A673 (cell line): ENCODE measurements at places on chromosomes 2 and 18. TPM values are rescaled to one million over a fixed set of nuclear protein-coding genes. Genes with fewer than 3 reads are reported as not detected.
A peak's percentile ranks its signal among the peaks of the same experiment; 100 is the strongest.

- H3K27me3 ChIP-seq: no peaks in the 10 kb centered on the region
- no peak overlapping the region for H3K4me3 ChIP-seq
- H3K36me3 ChIP-seq: no peaks in the 10 kb centered on the region
- no peaks in the 10 kb centered on the region for H3K4me1 ChIP-seq
- H3K27ac ChIP-seq: no peak overlapping the region
Measured at GRCh38 chr2:183105402-183106134, 18.7 kb upstream of the NUP35 start.

- H3K36me3 ChIP-seq: no peaks in the 10 kb centered on the region
- H3K4me3 ChIP-seq: no peak overlapping the region
- DNase-seq: no peak
- no peaks in the 10 kb centered on the region for H3K27me3 ChIP-seq
- no peak overlapping the region for H3K27ac ChIP-seq
- H3K4me1 ChIP-seq: no peaks in the 10 kb centered on the region
Measured at GRCh38 chr2:154886316-154886715, 187.8 kb downstream of the KCNJ3 start.

- H3K27ac ChIP-seq: no peak overlapping the region
- peaks cover 6% of the 10 kb centered on the region for H3K36me3 ChIP-seq
- DNase-seq: no peak
Measured at GRCh38 chr2:47888581-47889280, 17.6 kb downstream of the FBXO11 start.

DNA sequence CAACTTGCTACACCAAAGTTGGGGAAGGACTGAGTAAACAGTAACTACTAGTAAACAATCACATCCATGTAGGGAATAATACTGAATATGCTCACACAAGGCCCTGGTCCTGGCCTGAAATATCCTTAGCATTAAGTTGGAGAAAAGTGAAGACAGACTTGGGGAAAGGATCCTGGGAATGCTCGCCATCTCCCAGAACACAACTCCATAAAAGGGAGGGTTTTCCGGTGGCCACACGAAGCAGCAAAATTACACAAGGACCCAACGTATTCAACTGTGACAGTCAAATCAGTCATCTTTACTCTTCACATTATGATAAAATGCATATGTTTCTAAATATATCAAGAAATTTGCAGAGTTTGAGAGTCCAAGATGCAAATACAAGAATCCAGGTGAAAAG is 7.3 kb downstream of the NEMP2 start:
- no peaks in the 10 kb centered on the region for H3K36me3 ChIP-seq
- DNase-seq: no peak
- H3K4me1 ChIP-seq: peaks cover 16% of the 10 kb centered on the region
- no peak overlapping the region for H3K4me3 ChIP-seq

GRCh38 chr2:177952151-177952550 is 120.4 kb downstream of the PDE11A start:
- H3K27ac ChIP-seq: no peak overlapping the region
- H3K36me3 ChIP-seq: no peaks in the 10 kb centered on the region
- no peak overlapping the region for H3K4me3 ChIP-seq
- no peaks in the 10 kb centered on the region for H3K27me3 ChIP-seq
- no peaks in the 10 kb centered on the region for H3K4me1 ChIP-seq

DNA sequence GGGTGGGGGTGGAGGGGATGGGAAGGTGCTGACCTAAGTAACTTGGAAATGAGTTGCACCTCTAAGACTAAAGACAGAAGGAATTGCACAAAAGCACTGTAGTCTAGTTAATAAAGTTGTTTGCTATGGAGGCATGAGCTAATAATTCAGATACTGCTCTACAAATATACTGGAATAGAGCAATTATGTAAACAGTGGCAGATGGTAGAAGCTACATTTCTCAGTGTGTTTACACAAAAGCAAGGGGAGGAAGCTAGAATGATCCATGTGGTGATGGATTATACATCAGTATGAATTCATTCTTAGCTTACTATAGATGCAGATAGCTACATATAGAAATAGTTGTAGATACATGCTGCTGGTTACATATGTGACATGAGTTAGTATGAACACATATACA is 27.6 kb upstream of the UBE2F start:
- no peak overlapping the region for H3K27ac ChIP-seq
- H3K36me3 ChIP-seq: no peaks in the 10 kb centered on the region

Gene ANKAR
- total RNA-seq: 3.5 and 4.5 TPM in 2 replicates

Gene DUSP19
- total RNA-seq: 5.2 and 6.4 TPM in 2 replicates

Gene SH3BP4
- total RNA-seq: 19.5 and 19.9 TPM in 2 replicates

- DNase-seq: peak; percentile 64
- H3K4me3 ChIP-seq: no peak overlapping the region
- H3K36me3 ChIP-seq: no peaks in the 10 kb centered on the region
Measured at GRCh38 chr2:219511547-219512325, 2.5 kb upstream of the ASIC4 start.

Gene CPO
- not detected in 2 replicates for total RNA-seq

Gene COL4A3
- not detected in 2 replicates for total RNA-seq

Gene UGP2
- total RNA-seq: 60.3 and 70.4 TPM in 2 replicates

GRCh38 chr2:47218066-47218581 is 63.0 kb upstream of the STPG4 start:
- H3K36me3 ChIP-seq: no peaks in the 10 kb centered on the region
- no peak overlapping the region for H3K4me3 ChIP-seq
- no peak for DNase-seq
- H3K27me3 ChIP-seq: no peaks in the 10 kb centered on the region
- H3K27ac ChIP-seq: no peak overlapping the region
- H3K4me1 ChIP-seq: no peaks in the 10 kb centered on the region

DNA sequence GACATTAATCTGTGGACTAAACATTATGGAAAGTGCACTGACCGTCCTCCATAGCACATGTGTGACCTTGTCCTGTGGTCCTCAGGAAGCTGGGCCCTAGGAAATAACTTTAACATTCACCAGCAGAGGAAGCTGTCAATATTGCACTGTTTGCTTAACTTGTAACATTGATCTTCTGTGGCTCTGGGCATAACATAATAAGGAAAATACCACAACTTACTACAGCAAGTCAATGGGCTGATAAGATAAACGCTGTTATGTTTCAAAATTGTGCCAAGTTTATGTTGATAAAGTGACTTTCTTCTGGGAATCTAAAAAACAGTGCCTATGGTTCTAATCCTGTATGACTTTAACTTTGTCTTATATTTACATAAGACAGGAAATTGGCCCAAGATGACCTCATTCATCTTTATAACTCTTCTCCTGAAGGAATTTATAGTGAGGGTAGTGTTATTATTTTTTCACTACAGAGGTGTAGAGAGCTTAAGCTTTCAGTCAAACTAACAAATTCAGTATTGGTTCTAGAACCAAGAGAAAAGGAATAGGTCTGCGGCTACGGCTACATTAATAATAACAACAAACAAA is 113.7 kb upstream of the MAP4K3 start:
- no peak for DNase-seq
- H3K27ac ChIP-seq: no peak overlapping the region
- no peaks in the 10 kb centered on the region for H3K4me1 ChIP-seq
- no peaks in the 10 kb centered on the region for H3K36me3 ChIP-seq
- H3K27me3 ChIP-seq: no peaks in the 10 kb centered on the region

GRCh38 chr2:201203916-201204654 is 21.1 kb downstream of the CASP10 start:
- H3K27me3 ChIP-seq: no peaks in the 10 kb centered on the region
- no peak overlapping the region for H3K4me3 ChIP-seq
- DNase-seq: peak; percentile 68
- no peaks in the 10 kb centered on the region for H3K36me3 ChIP-seq

Gene SLC23A3
- 1.9 and 2.2 TPM in 2 replicates for total RNA-seq

DNA sequence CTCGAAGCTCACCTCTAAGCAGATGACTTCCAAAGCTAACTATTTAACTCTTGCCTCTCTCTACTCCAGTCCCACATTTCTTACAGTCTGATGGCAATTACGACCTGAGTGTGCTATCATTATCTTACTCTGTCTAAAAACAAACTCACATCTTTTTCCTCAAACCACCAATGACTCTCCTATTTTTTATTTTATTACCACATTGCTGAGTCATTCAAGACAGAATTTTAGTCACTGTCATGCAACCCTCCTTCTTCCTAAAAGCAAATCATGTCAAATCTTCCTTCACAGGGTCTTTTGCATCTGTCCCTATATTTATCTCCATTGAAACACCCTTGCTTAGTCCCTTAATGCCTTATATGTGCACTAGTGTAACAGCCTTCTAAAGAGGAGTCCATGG is 34.6 kb upstream of the C2orf15 start:
- H3K27ac ChIP-seq: no peak overlapping the region
- no peaks in the 10 kb centered on the region for H3K36me3 ChIP-seq
- no peak for DNase-seq
- peaks cover 3% of the 10 kb centered on the region for H3K27me3 ChIP-seq
- H3K4me1 ChIP-seq: no peaks in the 10 kb centered on the region

DNA sequence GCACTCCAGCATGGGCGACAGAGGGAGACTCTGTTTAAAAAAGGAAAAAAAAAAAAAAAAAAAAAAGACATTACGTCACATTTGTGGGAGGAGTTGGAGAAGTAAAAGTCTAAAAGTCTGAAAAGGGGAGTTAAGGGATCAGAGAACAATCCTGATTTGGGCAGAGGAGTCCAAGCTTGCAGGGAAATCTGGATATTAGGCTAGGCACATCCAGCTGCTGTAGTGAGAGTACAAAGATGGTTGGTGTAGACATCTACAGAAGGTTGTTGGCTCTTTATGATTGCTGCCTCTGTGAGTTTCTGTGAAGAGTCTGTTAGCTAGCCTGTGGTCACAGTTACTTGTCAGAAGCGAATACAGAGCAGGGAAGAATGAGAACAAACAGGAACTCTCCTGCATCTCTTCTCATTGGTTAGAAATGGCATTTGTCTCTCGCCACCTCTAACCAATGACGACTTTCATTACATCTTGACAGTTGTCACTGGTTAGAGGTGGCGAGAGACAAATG is 3.3 kb upstream of the OSBPL6 start:
- no peaks in the 10 kb centered on the region for H3K27me3 ChIP-seq
- no peak overlapping the region for H3K4me3 ChIP-seq
- DNase-seq: peak; percentile 35

- H3K4me3 ChIP-seq: no peak overlapping the region
- H3K27ac ChIP-seq: no peak overlapping the region
- no peaks in the 10 kb centered on the region for H3K27me3 ChIP-seq
- H3K36me3 ChIP-seq: no peaks in the 10 kb centered on the region
- no peak for DNase-seq
Measured at GRCh38 chr18:12751891-12752290, 49.0 kb downstream of the PSMG2 start.

Gene CLK1
- 69.6 and 73.3 TPM in 2 replicates for total RNA-seq

- H3K4me3 ChIP-seq: no peak overlapping the region
- peak; percentile 16 for DNase-seq
- H3K27me3 ChIP-seq: no peaks in the 10 kb centered on the region
- no peaks in the 10 kb centered on the region for H3K4me1 ChIP-seq
- no peaks in the 10 kb centered on the region for H3K36me3 ChIP-seq
Measured at GRCh38 chr18:33751613-33752221, 173.7 kb downstream of the ASXL3 start.

DNA sequence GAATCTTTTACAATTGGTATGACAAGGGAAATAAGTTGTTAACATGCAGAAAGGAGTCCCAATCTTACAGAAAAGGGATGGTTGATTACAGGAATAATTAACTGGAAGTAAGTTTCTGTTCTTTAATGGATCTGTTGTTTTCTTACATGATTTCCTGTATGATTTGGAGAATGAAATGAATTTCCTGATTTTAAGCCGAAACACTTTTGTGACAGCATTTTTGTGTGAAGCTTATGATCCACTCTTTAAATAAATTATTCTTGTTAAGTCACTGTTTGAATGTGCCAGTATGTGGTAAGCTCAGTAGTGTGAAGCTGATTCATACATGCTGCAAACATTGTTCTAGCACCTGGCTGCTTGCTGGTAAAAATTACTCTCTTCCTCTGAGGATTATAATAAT is 516.2 kb downstream of the DCDC2C start:
- H3K4me3 ChIP-seq: no peak overlapping the region
- H3K36me3 ChIP-seq: no peaks in the 10 kb centered on the region
- peaks cover 39% of the 10 kb centered on the region for H3K4me1 ChIP-seq
- H3K27ac ChIP-seq: peak overlapping the region; percentile 74
- H3K27me3 ChIP-seq: no peaks in the 10 kb centered on the region

- DNase-seq: no peak
- H3K4me3 ChIP-seq: no peak overlapping the region
- H3K4me1 ChIP-seq: peaks cover 4% of the 10 kb centered on the region
- no peaks in the 10 kb centered on the region for H3K36me3 ChIP-seq
- H3K27me3 ChIP-seq: no peaks in the 10 kb centered on the region
Measured at GRCh38 chr2:218885981-218886947, 5.6 kb downstream of the WNT10A start.

- peak; percentile 35 for DNase-seq
- no peaks in the 10 kb centered on the region for H3K27me3 ChIP-seq
- no peaks in the 10 kb centered on the region for H3K36me3 ChIP-seq
- no peak overlapping the region for H3K4me3 ChIP-seq
Measured at GRCh38 chr2:68931799-68932198, 20.9 kb downstream of the GKN2 start.

DNA sequence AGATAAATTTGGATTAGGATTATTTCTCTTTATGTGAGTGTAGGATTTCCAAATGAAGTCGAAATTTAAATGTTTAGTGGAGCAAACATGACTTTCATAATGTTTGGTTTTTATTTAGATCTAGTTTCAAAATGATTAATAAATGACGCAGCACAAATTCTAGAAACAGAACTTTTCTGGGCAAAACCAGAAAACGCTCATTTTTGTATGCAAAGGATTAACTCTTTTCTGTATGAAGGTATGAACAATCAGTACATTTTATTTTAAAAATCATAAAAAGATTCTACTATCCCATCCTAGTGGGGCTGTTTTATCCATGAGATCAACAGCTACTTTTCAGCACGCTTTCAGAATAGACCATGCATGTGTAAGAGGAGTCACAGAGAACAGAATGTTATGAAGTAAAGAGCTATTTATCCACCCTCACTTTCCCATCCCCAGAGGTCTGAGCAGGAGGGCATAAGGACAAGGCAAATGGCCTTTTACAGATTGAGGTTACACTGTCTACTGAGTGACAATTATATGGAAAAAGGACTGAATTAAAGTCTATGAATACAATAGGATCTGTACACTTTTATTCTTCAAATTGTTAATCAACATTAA is 270.8 kb downstream of the ZEB2 start:
- H3K4me1 ChIP-seq: no peaks in the 10 kb centered on the region
- no peaks in the 10 kb centered on the region for H3K36me3 ChIP-seq
- no peaks in the 10 kb centered on the region for H3K27me3 ChIP-seq
- H3K4me3 ChIP-seq: no peak overlapping the region
- no peak for DNase-seq

Gene MAL
- total RNA-seq: not detected in 2 replicates

- H3K27ac ChIP-seq: no peak overlapping the region
- peaks cover 8% of the 10 kb centered on the region for H3K4me1 ChIP-seq
- no peaks in the 10 kb centered on the region for H3K36me3 ChIP-seq
- no peaks in the 10 kb centered on the region for H3K27me3 ChIP-seq
Measured at GRCh38 chr2:7432436-7432835, 515.2 kb downstream of the RNF144A start.

Gene COL3A1
- 12.6 and 23.7 TPM in 2 replicates for total RNA-seq

DNA sequence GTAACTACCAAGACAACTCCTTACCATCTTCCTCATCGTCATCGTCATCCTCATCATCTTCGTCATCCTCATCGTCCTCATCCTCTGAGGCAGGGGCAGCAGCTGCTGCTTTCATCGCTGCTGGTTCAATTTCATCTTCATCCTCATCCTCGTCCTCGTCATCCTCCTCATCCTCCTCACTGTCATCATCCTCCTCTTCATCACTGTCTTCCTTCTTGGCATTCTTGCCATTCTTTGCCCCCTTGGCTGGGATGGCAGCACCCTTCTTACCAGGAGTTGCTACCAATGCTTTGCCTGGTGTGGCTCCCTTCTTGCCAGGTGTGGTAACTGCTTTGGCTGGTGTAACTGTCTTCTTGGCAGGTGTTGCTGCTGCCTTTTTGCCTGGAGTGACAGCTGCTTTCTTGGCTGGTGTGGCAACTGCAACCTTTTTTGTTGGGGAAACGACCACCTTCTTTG is 2.7 kb downstream of the NCL start:
- DNase-seq: no peak
- peaks cover 19% of the 10 kb centered on the region for H3K4me1 ChIP-seq
- H3K27me3 ChIP-seq: no peaks in the 10 kb centered on the region
- H3K36me3 ChIP-seq: peaks cover 67% of the 10 kb centered on the region
- peak overlapping the region; percentile 88 for H3K4me3 ChIP-seq
